ENCODE measurements at places on chromosomes 5 and 9. TPM values are rescaled to one million over a fixed set of nuclear protein-coding genes. Genes with fewer than 3 reads are reported as not detected.

BTF3 gene
- total RNA-seq = 309 TPM

- H3K36me3 ChIP-seq = peaks cover 16% of the 10 kb centered on the region
- H3K4me1 ChIP-seq = peaks cover 6% of the 10 kb centered on the region
- no peaks in the 10 kb centered on the region for H3K27me3 ChIP-seq
- no peak overlapping the region for H3K4me3 ChIP-seq
- H3K27ac ChIP-seq = no peak overlapping the region
These were observed 114.1 kb downstream of the CDK5RAP2 start for GRCh38 chr9:120465685-120466407.

- no peaks in the 10 kb centered on the region for H3K27me3 ChIP-seq
- H3K4me1 ChIP-seq = no peaks in the 10 kb centered on the region
- no peak overlapping the region for H3K27ac ChIP-seq
- H3K4me3 ChIP-seq = no peak overlapping the region
- DNase-seq = no peak
- H3K36me3 ChIP-seq = no peaks in the 10 kb centered on the region
These were observed 92.8 kb upstream of the ACOT12 start for GRCh38 chr5:81486711-81487110.

DNA sequence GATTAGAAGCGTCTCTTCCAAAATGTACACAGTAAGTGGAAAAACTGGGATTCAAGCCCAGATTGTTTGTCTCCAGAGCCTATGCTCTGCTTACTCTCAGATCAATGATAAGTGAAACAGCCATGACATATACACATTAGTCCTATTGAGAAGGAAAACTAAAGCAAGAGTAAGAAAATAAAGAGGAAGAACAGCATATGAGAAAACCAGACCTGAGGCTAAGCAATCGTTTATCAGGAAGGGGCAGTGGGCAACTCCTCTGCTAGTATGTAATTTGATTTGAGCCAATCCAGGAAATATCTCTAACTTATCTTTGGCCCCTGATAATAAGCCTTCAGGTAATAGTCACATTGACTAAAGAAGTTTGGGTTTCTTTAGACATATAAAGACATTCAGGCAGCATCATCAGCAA is 789.9 kb upstream of the C9orf72 start:
- H3K4me3 ChIP-seq = no peak overlapping the region
- no peak overlapping the region for H3K27ac ChIP-seq
- H3K36me3 ChIP-seq = no peaks in the 10 kb centered on the region
- no peak for DNase-seq
- H3K4me1 ChIP-seq = no peaks in the 10 kb centered on the region
- no peaks in the 10 kb centered on the region for H3K27me3 ChIP-seq

GRCh38 chr5:116451905-116452450 is 122.6 kb downstream of the SEMA6A start:
- peaks cover 27% of the 10 kb centered on the region for H3K4me1 ChIP-seq
- H3K36me3 ChIP-seq = no peaks in the 10 kb centered on the region
- H3K27me3 ChIP-seq = no peaks in the 10 kb centered on the region
- DNase-seq = no peak
- no peak overlapping the region for H3K27ac ChIP-seq
- no peak overlapping the region for H3K4me3 ChIP-seq

DNA sequence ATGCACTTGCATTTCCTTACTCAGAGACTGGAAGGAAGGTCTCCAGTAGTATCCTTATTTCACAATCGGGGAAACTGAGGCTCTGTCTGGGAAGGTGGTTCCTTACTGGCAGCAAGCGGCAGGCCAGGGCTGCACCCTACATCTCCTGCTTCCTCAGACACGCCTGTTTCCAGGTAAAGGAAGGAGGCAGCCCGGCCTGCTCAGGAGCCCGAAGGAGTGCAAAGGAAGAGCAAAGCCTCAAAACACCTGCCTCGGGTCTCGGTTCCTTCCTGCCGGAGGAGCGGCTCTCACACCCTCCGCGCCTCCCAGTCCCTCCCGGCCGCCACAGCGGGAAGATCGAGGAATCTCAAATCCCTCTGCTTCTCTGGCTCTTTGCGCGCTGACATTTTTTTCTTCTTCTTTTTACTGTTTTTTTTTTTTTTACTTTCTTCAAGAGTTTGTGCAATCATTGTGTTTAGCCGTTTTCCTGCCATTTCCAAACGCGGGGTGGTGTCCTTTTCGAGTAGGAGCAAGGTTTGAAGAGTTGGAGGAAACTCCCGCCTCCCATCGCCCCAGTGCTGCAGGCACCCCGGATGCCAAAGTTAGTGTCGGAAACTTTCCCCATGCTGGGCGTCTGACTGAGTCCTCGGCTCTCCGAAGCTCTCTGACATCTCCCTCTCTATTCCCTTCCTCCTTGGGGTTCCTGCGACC is 1.0 kb downstream of the GGTA1 start:
- H3K36me3 ChIP-seq = no peaks in the 10 kb centered on the region
- H3K27me3 ChIP-seq = peaks cover 37% of the 10 kb centered on the region
- no peak for DNase-seq
- no peak overlapping the region for H3K27ac ChIP-seq
- no peak overlapping the region for H3K4me3 ChIP-seq

- peaks cover 23% of the 10 kb centered on the region for H3K36me3 ChIP-seq
- DNase-seq = peak; percentile 87
- H3K27ac ChIP-seq = peak overlapping the region; percentile 98
- H3K4me1 ChIP-seq = peaks cover 80% of the 10 kb centered on the region
- H3K27me3 ChIP-seq = no peaks in the 10 kb centered on the region
These were observed 18.0 kb downstream of the ATOX1 start for GRCh38 chr5:151740336-151740942.
